ENCODE measurements at places on chromosomes 5 and 9.

- no peak for DNase-seq
Measured at GRCh38 chr5:167247816-167248215, 1043.6 kb upstream of the WWC1 start.

- no peak for DNase-seq
Measured at GRCh38 chr5:82218374-82219156, 59.6 kb downstream of the RPS23 start.

DNA sequence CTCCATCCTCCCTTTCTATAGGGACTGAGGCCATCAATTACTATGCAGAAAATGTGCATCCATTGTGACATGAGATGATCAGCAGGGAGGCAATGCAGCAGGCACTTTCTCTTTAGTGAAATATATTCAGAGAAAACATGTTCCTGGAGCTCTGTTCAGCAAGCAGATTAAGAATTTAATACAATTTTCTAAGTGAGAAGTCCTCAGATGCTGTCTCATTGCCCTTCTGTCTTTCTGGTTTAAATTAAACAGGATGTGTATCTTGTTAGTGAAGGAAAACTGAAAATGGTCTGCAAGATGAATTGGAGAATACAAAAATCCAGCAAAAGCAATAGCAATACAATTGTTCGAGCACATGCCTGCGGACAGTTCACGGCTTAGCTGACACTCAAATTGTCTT is 445.8 kb upstream of the RIOK2 start:
- no peak for DNase-seq

DNA sequence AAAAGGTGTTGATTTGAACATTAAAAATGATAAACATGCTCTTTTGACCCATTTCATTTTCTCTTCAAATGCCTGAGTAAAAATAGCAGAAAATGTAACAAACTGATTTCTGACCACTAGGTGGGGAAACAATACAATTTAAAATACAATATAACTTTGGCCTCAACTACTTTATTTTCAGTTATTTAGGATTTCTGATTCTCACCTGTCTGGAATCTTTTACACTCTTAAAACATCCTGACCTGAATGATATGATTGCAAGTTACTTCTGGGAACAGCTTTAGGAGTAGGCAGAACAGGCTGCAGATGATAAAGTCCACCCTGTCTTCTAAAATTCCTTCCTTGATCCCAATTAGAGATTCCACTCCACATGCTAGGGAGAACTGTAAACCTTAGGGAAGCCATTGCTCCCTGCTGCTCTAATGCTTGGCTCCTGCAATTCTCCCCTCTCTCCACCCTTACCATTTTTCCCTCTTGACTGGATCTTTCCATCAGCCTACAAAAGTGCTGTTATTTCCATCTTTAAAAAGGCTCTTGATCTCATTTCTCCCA is 70.3 kb downstream of the FYB1 start:
- DNase-seq, result no peak

- DNase-seq, result no peak
Measured at GRCh38 chr9:73805111-73805510, 653.4 kb downstream of the ANXA1 start.

- no peak for DNase-seq
Measured at GRCh38 chr9:81683238-81683637, 6.1 kb downstream of the TLE1 start.

GRCh38 chr9:86193088-86193487 is 66.4 kb downstream of the C9orf153 start:
- no peak for DNase-seq

DNA sequence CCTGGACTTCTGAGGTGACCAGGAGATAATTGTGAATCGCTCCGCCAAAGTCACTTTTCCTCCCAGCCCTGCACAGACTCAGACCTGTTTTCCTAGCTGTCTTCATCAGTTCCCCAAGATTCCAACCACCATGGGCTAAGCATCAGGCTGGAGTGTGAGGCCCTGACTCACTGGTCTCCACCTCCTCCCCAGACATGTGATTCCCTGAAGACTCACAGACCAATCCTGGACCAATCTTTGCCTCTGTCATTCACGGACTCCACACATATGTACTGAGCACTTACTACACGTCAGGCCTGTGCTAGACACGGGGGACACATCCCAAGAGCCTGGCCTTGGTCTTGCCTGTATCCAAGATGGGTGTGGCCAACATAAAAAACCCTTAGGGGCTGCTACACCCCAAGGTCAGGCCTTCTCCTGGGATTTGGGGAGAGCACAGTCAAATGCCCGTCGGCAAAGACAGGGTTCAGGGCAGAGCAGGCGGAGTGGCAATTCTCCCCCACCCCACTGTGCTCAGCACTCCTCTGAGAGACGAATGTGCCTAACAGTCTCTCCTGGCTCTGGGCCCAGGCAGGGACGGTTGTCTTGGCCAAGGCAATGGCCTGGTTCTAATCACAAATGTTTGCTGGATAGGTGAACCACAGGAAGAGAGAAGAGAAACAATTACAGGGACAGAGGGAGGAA is 11.9 kb downstream of the EEIG1 start:
- no peak for DNase-seq

- no peak for DNase-seq
Measured at GRCh38 chr5:143931476-143931875, 119.5 kb downstream of the HMHB1 start.

DNA sequence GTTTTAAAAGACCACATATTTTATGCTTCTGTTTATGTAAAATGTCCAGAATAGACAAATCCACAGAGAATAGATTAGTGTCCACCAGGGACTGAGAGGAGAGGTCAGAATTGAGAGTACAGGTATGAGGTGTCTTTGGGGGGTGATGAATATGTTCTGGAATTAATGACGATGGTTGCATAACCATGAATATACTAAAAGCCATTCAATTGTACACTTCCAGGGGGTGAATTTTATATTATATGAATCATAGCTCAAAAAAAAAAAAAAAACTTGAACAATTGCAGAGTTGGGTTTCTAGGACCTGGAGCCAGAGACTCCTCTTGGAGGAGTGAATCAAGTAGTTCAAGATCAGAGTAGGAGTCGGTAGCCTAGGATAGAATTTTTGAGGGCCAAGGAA is 57.8 kb upstream of the RUSC2 start:
- DNase-seq, result no peak

Measured in T-helper 2 cell (primary cell).